ENCODE measurements at places on chromosomes 4 and X. TPM values are rescaled to one million over a fixed set of nuclear protein-coding genes. Genes with fewer than 3 reads are reported as not detected.

DNA sequence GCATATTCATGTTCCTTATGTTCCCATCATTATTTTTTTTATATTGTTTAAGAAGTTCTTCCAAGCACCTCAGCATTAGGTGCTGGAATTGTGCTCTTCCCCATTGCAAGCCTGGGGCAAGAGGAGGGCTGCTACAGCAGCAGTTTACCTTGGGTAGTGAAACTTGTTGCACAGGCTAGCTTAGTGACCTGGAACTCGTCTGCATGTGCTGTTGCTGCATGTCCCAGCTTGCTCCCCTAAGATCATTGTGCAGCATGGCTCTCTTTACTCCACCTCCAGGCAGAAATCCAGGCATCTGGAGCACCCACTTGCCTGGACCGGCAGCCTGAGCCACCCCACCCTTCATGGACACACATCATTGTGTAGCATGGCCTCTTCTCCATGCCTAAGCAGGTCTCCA, 776.0 kb downstream of the GLUD2 start:
- DNase-seq = no peak

The DMRTC1B gene
- total RNA-seq = not detected

DNA sequence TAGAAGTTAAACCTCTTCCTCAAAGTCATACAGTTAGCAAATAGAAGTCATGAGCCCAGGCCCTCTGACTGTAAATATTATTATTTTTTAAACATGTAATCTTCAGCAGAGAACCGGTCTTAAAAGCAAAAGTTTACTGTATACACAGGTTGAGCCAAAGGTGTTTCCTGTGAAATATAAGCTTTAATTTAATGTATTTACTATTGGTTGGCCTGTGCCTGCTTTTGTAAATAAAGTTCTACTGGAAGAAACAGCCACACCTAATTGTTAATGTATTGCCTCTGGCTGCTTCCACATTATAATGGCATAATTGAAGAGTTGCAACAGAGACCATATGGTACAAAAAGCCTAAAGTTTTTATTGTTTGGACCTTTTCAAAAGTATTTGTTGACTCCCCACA, 61.0 kb upstream of the PRDM8 start:
- DNase-seq = no peak

DNA sequence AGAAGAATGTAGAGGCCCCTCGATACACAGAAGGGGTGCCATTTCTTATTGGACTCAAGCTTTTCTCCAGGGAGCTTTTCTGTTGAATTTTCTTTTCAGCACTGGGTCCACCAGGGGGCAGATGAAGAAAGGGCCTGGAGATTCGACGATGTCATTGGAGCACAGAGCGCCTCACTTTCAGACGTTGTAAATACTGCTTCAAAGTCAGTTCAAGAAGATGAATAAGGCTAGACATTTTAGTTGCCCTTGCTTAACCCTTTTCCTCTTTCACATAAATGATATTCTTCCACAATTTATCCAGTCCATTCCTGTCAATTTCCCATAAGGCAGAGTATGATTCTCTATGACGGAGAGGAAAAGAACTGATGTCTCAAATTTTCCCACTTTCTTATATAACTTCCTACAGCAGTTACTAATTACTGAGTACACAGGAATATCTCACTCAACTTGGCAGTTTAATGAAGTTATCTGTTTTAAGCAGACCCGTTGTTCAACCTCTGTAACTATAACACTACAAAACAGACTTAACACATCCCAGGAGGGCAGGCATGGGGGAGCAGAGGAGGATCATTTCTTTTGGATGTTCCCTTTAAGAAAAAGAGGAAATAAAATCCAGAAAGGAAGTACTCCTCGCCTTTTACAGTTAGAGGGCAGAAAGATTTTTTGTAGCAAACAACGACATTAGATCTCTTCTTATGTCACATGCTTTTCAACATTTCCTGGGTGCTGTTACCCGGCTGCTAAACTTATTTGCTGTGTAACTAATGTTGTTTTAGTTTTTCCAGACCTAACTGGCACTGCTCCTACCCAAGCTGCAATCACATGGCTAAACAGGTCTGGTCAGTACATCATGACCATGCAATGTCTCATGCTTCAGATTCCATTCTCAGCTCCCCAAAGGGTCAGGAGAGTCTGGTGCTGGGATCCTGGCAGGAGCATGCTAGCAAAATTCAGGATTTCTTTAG, 12.2 kb upstream of the CENPU start:
- peak; percentile 84 for DNase-seq

DNA sequence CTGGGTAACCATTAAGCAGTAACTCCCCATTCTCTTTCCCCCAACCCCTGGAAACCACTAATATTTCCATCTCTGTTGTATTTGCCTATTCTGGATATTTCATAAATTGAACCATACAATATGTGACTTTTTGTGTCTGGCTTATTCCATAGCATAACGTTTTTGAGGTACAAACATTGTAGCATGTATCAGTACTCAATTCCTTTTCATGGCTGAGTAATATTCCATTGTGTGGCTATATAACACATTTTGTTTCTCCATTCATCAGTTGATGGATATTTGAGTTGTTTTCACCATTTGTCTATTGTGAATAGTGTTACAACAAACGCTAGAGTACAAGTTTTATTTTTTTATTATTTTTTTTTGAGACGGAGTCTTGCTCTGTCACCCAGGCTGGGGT, 55.0 kb upstream of the MORC4 start:
- no peak for DNase-seq

- DNase-seq = no peak
These were observed 64.8 kb downstream of the KIF4A start for GRCh38 chrX:70354716-70355115.

DNA sequence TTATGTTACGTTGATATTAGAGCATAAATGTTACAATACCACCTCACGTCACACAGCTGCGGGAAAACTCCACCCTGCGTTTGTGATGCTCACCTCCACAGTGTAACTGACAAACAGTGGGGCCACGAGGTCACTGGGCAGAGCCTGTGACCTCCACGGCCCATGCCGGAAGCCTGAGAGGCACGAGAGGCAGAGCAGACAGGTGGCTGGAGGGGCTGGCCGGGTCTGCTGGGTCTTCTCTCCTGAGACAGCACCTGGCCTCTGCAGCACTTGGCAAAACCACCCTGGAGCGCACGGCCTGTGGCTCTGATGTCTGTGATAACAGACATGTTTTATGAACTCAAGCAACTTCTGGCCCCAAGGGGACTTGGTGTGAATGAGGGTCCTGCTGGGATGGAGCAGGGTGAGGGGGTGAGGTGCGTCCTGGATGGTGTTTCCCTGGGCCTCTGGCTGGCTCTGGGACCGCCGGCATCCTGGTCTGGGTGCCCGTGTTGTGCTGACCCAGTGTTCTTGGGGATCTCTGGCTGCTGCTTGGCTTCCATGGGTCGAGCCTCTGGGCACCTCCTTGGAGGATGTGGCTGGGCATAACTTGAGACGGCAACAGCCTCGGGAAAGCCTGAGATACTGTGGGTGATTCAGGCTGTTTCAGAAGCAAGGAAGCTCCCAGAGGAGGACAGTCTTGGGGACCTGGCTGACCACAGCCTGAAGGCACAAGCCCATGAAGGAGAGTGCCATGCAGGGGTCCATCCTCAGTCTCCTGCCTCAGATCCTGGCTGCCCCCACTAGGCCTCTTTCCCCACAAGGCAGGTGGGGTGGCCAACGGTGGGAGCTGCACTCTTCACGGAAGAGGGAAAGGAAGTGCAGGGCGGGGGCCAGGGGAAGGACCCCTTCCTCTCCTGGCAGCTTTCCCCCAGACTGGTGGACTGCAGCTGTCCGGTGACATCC, 19.7 kb downstream of the RNF212 start:
- DNase-seq = no peak

DNA sequence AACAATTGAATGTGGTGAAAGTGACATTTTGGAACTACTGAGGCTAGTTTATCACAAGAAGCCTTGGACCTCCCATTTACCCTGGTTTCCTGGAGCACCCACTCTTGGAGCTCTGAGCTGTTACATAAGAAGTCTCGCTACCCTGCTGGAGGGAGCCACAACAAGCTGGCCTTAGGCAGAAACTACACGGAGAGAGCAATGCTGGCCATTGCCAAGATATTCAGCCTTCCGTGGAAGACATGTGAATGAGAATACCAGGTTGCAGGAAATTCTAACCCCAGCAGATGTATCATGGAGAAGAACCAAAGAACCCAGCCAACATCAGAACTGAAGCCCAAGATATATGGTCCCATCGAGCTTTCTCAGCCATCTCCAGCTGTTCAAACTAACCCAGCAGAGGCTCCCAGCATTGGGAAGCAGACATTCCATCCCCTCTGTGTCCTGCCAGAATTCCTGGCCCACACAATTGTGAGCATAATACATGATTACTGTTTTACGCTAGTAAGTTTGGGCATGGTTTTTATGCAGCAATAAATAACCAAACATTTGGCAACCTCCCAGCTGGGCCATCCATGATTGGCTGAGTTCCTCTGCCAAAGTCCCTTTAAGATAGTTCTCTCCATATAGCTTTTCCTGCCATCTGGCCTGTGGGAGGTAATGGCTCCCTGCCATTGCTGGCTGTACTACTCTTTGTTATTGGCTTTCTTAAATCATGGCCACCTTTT, 17.9 kb upstream of the PDE5A start:
- peak; percentile 57 for DNase-seq

GRCh38 chrX:16778545-16778944, 7.7 kb upstream of the TXLNG start:
- no peak for DNase-seq

- DNase-seq = no peak
These were observed 108.2 kb downstream of the NSUN7 start for GRCh38 chr4:40857956-40858355.
